HL-60 (cell line): ENCODE measurements at places on chromosomes 6 and 20.

GRCh38 chr20:45052698-45053429 is 48.1 kb downstream of the KCNS1 start:
- no peak for DNase-seq

DNA sequence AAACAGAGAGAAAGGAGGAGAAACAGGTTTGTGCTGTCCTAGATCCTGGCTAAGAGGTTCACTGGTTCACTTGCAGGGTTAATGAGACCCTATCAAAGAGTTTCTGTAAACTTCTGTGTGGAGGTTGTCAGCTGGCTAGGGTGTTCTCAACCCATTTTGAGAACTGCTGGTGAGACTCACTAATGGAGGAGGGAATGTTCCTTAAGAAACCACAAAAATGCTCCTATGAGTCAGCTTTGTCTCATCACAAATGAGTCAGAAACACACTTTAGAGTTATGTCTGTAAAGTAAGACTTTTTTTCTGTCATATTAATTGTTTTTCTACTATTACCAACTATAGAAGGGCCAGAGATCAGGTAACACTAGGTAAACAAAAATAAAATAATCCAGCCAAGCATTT is 884.4 kb downstream of the PHF3 start:
- no peak for DNase-seq

DNA sequence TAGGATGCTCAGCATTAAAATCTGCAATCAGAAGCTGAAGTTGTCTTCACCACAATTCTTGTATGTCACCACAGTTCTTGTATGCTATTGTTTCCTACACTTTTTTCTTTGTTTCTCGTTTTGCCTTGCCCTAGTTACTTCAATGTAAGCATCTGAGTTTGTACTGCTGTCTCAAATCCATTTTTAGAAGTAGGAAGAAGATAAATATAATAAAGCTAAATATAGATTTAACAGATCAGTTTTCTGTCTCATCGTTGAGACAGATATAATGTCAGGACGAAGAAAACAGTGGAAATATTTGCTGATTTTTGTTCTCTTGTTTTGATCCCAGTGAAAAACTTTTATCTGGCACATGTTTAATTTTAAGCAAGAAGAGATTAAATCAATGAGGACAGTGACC is 318.0 kb downstream of the QKI start:
- DNase-seq, result no peak

DNA sequence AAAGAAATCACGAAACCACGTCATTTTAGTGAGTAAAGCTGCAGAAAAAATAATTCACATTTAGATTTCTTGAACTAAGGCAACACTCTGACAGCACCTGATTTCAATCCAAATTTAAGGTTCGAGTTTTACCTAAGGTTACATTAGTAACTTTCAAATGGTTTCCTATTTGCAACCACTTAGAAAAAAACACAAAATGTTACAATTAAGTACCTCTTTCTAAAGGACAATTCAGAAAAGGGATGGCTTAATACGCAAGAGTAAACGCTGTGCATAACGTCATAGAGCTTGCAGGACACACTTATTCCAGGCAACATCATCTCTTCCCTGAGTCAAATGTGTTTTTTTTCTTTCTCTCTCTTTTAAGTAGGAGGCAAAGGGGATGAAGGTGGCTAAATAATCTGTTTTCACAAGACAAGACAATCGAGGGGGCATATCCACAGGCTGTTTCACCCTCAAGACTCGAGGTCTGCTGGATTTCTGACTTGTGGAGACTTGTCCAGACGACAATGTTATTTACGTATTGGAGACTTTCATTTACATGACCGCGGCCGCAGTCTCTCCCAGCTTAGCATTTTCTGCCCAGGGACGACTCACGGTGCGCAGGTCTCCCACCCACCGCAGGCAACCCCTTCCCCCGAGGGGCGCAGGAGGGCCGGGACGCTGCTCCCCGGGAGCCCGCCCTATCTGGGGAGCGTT is 86.0 kb downstream of the SESN1 start:
- DNase-seq, result peak; percentile 21

- no peak for DNase-seq
These were observed 99.9 kb downstream of the TCP11 start for GRCh38 chr6:35041086-35041861.

- no peak for DNase-seq
These were observed 20.8 kb downstream of the ZBTB2 start for GRCh38 chr6:151370509-151371078.

DNA sequence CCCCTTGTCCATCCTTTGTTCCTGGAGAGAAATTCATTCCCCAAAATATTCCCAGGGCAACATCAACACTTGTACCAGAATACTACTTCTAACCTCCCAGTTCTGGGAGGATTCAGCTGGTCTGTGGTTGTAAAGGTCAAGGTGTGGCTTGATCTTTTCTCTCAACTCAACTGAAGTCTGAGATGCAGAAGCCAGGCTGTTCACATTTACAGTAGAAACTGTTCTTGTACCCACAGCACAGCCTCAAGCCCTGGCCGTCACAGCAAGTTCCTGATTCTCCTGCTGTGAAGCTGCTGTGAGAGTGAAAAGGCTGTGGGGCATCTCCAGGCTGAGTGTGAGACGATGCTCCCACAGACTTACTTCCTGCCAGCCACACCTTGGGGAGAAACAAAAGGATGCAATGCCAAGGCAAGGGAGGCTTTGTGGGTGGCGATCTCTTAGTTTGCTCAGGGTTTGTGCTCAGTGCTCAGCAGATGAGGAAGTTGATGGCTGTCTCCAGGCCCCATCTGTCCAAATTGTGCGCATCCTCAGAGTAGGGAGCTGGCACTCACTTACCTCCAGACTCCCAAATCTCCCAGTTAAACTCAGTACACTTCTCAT is 143.9 kb upstream of the FOXA2 start:
- DNase-seq, result no peak

- DNase-seq, result no peak
These were observed 5.9 kb downstream of the GPX5 start for GRCh38 chr6:28531479-28532128.

GRCh38 chr20:33021879-33022278 is 9.6 kb upstream of the BPIFB6 start:
- no peak for DNase-seq

DNA sequence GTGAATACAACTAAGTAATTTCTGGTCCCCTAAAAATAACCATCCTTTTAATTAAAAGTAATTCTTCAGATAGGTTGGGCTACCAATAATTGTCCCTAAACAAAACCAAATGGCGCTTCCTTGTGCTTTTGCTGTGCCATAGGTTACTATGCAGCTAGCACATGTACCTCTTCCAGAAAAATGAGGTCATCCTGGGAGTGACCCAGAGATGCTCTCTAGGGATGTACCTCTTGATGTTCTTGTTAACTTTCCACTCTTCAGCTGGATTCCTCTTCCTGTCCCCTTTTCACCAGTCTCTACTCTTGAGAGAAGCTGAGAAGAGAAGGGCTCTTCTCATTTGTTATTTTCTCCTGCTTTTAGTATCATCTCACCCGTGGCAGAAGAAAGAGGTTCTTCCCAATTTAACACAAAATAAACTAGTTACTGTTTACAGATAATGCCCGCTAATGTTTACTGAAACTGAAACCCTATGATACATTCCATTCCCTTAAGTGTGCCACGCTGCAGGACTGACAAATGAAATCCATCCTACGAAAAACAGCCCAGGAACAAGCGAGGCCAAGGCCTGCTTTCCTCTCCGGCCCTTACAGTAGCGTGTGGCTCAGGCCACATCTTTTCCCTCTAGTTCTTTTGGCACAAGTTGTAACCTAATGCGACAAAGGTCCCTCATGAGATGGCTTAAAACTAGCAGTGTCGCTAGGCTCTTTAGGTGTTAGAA is 24.2 kb downstream of the MRS2 start:
- DNase-seq, result no peak

- no peak for DNase-seq
These were observed 62.9 kb downstream of the GTF2H5 start for GRCh38 chr6:158230967-158231550.

DNA sequence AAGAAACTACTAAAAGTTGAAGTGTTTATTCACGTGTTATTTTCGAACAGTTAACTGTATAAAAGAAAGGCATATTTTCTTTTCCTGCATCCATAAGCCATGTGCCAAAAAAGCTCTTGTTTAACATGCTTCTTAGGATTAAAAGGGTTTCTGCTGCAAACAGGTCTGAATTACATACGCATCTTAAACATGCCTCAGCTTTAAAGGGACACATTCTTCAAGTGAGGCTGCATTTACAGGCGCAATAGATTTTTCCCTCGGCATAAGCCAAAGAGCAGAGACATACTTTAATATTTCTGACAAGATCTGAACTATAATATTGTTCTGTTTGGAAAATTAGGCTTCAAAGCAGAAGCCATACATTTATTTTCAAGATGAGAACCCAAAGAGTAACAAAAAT is 39.4 kb downstream of the PDE7B start:
- no peak for DNase-seq
